Stromal cell of bone marrow (primary cell): ENCODE measurements at places on chromosomes 11 and 22.

GRCh38 chr11:57098191-57098590 lies 83.6 kb upstream of the LRRC55 start:
- DNase-seq, result no peak

DNA sequence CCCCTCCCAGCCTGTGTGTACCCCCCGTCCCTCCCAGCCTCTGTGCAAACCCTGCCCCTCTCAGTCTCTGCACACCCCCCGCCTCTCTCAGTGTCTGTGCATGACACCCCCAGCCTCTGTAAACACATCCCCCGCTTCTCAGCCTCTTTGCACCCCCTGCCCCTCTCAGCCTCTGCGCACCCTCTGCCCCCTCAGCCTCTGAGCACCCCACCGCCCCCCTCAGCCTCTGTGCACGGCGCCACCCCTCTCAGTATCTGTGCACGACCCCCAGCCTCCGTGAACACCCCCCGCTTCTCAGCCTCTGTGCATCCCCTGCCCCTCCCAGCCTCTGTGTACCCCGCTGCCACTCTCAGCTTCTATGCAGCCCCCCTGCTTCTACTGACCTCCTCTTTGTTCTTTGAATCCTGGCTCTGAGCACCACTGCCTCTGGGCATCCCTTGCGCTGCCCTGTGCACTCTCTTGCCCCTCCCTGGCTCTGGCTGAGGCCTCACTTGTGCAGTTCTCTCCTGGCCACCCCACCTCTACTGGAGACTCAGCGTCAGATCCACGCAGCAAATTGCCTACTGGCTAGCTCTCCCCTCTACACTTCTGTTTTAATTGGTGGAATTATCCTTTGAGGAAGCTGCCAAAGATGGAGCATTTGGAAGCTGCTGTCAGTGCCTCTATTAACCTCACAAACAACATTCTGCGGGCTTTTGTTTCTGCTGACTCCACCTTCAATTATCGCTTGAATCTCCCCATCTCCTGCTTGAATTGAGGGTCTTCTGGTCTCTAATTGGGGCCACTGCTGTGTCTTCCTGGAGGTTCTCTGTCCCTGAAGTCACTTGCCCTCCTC lies 838.6 kb downstream of the TBC1D22A start:
- no peak for DNase-seq

DNA sequence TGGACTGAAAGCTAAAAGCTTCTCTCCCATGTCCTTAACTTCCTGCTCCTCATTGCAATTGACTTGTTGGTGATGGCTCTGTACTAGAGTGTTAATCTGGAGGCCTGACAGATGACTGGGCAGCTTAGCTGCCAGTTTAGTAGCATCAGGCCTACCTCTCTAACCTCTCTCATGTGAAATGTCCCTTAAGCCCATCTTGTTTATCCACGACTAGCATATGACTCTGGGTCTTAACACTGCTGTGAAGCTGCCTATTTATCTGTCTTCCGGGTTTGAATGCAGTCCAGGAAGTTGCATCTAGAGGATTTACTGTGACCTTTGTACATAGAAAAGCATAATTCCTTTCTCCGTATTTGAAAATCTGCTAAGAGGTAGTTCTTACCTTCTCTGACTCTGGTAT lies 85.3 kb upstream of the HORMAD2 start:
- DNase-seq, result no peak

DNA sequence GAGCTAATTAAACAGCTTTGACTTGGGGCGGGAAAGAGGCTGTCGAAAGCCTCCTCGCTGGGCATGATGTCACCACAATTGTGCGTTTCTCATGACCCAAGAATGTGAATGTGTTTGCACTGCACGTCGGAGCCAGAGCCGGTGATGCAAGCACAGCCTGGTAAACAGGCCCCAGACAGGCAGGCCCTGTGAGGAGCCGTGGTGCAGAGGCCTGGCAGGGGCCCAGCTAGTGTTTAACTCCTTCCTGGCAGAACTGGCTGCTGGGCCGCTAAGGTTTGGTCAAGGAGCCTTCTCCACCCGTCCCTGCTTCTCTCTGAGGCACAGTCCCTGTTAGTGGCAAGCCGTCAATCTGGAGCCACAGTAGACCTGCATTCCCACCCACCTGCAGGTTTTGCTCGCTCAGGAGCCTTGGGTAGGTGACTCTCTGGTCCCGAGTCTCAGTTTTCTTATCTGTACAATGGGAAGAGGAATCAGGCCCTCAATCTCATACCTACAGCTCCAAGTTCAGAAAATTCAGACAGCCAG lies 25.4 kb upstream of the SMTN start:
- peak; percentile 93 for DNase-seq

DNA sequence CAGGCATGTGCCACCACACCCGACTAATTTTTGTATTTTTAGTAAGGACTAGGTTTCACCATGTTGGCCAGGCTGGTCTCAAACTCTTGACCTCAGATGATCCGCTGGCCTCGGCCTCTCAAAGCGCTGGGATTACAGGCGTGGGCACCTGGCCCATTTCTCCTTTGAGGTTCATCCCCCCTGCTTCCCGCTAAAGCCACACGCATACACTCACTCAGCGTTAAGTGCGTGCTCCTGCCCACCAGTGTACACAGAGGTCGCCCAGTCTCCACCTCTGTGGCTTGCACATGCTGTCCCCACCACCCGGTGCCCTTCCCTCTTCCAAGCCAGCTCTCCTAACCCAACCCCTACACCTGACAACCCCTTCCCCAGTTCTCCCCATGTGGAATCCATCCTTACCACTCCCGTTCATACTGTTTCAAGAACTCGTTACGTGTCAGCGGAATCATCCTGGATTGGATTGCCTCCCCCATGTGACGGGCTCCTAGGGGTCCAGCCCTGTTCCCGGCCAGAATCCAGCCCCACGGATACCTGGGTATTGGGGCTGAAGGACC lies 15.7 kb upstream of the CYTH4 start:
- no peak for DNase-seq

DNA sequence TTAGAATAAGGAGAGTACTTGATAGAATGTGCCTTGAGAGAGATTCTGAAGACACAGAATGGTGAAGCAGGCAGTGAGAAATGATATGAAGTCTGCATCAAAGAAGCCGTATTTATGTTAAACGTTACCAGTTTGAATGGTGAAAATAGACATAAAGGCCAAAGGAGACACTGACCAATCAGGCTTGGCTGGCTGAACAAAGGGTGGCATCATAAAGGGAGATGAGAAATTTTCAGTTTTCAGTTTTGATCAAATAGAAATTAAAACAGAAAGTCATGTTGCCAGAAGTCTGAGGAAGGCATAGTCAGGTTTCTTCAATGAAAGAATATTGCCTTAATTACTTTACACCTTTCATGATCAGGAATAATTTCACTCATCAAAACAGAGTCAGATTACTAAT lies 6.6 kb downstream of the OR51F1 start:
- no peak for DNase-seq

DNA sequence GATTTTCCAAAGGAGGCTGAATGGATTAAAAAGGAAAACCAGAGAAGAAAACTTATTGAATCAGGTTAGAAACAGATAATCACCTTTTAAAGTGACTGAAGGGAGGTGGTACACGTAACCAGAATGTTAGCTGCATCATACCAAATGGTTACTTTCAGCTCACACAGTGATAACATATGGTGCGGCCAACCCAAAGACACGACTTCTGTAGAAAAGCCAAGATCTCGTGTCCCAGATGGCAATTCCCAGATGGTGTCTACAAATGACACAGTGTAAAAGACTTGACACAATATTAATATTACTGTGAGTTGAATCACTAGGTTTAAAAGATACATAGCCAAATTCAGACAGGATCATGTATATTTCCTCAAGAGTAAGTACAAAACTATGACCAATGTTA lies 5.2 kb downstream of the PPP2R1B start:
- no peak for DNase-seq

DNA sequence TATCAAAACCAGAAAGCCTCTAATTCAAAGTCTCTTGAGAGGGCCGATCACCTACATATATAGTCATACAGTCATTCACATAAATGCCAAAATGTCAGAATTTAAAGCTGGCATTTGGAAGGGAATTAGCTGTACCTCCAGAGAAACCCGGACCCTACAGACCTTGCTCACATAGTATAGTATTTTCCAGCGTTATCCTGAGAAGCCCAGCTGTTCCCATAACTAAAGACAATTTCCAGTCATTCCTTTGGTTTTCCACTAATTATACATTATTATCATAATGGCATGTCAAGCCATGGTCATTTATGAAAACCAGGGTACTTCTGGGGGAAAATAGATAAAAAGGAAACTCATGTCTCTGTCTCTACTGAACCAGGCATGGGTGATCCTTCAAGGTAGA lies 53.6 kb downstream of the FZD4 start:
- DNase-seq, result no peak

DNA sequence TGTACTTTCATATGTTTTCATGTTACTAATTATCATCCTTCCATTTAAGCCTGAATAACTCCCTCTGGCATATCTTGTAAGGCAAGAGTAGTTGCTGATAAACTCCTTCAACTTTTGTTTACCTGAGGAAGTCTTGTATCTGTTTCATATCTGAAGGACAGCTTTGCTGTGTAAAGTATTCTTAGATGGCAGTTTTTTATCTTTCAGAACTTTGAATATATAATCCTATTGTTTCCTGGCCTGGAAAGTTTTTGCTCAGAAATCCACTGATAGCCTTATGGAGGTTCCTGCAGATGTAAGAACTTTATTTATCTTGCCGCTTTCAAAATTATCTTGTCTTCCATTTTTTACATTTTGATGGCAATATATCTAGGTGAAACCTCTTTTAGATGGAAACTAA lies 69.1 kb downstream of the KCNQ1OT1 start:
- DNase-seq, result no peak

DNA sequence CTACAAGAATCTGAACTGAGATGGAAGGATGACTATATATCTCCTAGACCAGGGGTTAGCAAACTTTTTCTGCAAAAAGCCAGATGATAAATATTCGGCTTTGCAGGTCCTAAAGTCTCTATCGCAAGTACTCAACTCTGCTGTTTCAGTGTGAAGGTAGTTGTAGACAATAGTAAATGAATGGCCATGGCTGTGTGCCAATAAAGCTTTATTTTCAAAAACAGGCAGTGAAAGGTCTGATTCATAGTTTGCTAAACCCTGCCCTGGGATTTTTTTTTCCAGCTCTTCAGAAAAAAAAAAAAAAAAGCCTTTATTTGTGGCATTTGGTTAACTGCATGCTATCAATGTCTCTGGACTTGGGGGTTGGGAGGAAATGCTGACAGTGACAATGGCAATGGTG lies 37.5 kb downstream of the FAM227A start:
- DNase-seq, result no peak

DNA sequence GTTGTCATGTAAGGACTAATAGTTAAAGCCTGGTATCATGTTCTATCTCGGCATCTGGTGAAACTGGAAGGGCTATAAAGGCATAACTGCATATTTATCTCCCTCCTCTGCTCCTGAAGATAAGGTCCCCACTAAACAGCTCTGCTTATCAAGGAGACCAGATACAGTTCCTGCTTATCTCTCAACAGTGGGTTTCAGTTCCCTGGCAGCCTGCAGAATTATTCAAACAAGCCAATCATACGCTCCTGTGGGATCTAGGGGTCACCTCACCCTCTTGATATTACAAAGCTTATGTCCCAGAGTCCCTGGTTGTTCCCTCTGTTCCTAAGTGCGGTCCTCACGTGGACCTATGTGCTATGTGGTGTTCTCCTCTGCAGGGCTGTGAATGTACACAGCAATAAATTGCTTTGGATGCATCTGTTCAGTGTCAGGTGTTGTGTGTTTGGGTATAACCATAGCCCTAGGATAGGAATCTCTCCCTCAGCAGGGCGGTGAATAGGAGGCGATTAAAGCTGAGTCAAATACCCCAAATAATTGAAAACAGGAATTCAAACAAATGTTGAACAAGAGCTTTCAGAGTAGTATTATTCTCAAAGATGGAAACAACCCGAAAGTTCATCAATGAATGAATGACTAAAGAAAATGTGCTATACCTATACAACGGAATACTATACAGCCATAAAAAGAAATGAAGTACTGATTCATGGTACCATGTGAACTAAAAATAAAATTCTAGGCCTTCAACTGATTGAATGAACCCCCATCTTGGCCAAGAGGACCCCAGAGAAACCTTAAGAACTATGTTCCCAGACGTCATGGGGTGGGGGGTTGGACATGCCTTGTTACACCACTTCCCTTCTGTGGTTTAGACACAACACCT lies 3.1 kb upstream of the OOSP4A start:
- no peak for DNase-seq

DNA sequence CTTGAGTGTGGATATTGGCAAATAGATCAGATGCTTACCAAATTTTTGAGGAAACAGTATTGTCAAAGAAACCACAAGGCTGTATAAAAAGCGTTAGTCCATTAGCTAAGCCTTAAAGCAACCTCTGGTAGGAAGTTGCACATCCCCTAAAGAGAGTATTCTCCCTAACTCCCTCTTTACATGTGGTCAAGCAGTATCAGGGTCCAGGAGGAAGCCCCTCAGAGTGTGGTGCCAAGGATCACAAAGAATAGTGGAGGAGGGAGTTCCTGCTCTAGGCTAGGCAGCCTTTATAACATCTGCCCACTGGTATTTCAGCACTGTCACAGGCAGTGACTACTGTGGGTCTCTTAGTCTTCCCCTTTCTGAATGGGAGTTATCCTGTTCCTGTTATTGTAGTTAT lies 18.8 kb upstream of the AMPD3 start:
- DNase-seq, result no peak

DNA sequence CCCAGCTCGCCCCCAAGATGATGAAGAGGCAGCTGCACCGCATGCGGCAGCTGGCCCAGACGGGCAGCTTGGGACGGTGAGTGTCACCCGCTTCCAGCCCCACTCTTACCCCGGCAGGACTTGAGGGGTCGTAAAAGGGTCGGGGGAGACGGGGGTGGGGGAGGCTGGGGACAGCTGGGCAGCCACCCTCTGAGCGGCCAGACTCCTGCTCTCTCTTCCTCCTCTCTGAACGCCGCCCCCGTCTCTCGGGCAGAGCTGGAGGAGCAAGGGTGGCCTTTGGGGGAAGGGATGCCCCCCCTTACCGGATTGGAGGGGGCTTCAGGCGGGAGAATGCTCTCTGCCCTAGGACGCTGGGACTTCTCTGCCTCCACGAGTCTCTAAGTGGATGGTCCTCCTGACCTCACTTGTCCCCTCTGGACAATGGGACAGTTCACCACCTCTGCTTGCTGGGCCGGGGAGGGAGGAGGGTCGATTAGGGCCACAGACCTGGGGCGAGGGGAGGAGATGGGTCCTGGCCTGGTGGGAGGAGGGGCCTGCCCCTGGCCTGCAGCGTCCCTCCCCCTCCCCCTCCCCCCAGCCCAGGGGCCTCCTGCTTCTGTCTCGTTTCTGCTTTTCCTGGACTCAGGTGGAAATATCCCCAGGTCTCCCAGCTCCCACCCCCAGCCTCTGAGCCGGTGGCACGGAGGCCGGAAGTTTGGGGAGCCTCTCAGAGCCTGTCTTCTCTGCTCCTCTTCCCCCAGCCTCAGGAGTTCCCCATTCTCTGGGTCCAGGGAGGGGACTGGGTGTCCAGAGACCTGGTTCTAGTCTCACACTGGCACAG lies 512 bp downstream of the SH3BP1 start:
- DNase-seq, result no peak
